Stimulated activated naive B cell treated with anti-CD40 and anti-IgM and Interleukin-4, amounts not matched to agents 10 μg/mL and 1 μg/mL and 100 μg/mL, for 72 hours (primary cell): ENCODE measurements at places on chromosomes 5 and 9.

- peaks cover 3% of the 10 kb centered on the region for H3K36me3 ChIP-seq
- peaks cover 28% of the 10 kb centered on the region for H3K4me1 ChIP-seq
- no peak overlapping the region for H3K4me3 ChIP-seq
Observed at GRCh38 chr9:88536951-88537760, 2.2 kb downstream of the NXNL2 start.

DNA sequence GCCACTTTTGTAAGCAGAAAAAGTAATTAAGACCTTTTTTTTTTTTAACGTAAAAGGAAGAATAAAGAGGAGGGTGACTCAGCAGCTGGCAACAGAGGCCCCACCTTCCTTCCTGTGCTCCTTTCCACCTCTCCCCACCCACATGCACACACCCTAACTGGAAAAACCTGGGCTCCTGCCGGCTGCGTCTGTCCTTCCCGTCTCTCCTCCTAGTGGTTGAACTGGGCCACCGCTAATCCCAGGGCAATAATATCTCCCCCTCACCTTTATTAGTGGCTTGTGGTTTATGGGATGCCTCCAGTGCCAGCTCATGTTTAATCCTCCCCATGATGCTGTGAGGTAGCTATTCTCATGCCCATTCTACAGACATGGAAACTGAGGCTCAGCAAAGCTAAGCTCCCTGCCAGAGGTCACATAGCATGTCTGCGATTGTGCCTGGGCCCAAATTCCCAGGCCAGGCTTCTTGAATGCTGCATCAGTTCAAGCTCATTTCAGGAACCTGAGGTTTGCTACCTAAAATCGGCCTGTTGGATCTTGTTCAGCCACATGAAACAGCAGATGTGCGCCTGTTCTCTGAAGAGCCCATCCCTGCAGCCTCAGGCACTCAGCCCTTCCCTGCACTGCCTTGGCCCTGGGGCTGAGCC, 60.9 kb upstream of the IL17B start:
- H3K4me1 ChIP-seq, result peaks cover 7% of the 10 kb centered on the region
- no peak overlapping the region for H3K27ac ChIP-seq
- H3K27me3 ChIP-seq, result peaks cover 13% of the 10 kb centered on the region
- no peaks in the 10 kb centered on the region for H3K36me3 ChIP-seq
- H3K4me3 ChIP-seq, result no peak overlapping the region

DNA sequence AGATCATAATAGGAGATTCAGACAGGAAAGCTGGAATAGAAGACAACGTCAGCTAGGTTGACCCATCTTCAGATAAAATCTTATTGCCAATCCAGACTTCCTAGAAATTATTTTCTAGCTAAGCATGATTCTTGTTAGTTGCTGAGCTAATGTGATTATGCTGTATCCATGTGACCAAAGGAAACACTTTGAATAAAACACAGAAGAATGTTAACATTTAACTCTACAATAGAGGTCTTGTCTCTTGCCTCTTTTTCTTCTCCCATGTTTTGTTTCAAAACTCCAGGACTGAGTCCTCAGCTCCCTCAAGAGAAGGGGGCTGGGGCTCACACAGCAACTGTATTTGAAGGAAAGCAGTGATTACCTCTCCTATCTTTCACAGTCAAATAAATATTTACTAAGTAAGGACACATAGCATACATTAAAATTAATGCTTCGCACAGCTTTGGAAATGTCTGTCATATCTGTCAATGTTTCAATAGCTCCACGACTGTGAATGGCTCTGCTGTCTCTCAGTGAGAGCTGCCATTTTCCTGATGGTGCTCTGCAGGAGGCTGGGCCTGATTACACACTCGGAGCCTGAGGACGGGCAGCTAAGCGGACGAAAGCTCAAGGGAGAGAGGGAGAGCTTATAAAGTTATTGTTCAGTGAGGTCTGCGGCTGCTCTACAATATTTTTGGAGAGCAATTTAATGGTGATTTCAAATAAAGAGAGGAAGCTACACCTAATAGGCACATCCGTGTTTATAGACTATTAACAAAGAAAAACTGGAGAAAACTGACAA, 64.8 kb upstream of the ZNF462 start:
- no peak overlapping the region for H3K27ac ChIP-seq
- H3K27me3 ChIP-seq, result no peaks in the 10 kb centered on the region
- H3K4me1 ChIP-seq, result no peaks in the 10 kb centered on the region
- no peak for DNase-seq

DNA sequence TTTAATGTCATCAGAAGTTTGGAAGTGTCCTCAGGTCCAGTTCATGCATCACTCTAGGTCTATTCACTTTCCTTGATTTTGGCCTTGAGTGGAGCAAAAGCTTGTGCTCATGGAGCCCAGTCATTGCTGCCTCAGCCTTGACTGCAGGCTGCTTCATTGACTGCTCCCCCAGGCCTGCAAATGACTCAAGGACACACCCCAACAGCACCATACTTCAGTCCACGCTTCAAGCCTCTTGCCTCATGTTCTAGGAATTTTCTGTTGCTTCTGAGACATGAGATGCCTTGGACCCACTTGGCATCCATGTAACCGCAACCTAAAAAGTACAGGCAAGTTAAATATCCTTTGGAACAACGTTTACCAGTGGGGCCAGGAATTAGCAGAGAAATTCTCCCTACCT, 193.7 kb downstream of the PIK3R1 start:
- no peaks in the 10 kb centered on the region for H3K27me3 ChIP-seq
- H3K4me3 ChIP-seq, result no peak overlapping the region
- H3K27ac ChIP-seq, result no peak overlapping the region
- H3K4me1 ChIP-seq, result peaks cover 13% of the 10 kb centered on the region
- no peak for DNase-seq

DNA sequence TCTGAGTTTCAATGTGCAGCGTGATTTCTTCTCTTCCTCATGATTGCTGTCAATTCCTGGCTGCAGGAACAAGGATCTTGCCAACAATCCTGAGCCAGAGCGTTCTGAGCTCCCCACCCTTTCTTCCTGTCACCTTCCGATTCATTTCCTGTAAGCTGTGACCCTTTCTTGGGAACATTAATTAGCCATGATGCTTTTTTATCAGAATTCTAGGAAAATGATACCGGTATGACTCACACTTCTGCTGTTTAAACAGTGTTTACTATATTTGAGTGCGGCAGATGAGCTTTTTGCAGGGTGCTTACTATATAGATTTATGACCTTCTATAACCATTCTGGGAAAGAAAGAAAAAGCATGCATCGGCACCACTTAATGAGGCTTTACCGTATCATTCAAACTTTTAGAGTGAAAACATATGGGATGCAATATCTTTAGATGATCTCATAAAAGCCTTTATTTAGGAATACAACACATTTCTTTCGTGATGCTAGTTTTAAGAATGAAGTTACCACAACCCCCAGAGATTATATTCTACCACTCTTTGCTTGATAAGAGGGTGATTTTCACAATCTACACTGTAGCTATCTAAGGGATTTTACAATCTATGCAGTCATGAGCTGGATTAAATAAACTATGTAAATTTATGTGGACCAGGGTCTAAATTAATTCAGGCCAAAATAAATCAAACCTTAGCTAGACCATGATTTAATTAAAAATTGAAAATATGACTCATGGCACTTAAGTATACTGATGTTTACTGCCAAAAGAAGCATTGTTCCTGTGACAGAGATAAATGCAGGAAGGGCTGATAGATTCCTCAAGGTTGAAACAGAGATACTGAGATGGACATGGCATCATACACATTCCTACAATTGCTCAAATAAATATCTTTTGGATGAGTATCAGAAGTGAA, 38.0 kb upstream of the OSMR start:
- H3K4me1 ChIP-seq, result no peaks in the 10 kb centered on the region
- no peak overlapping the region for H3K27ac ChIP-seq
- H3K27me3 ChIP-seq, result peaks cover 54% of the 10 kb centered on the region
- DNase-seq, result no peak
- H3K36me3 ChIP-seq, result no peaks in the 10 kb centered on the region
- no peak overlapping the region for H3K4me3 ChIP-seq

- H3K4me3 ChIP-seq, result peak overlapping the region; percentile 74
- peak; percentile 77 for DNase-seq
- peak overlapping the region; percentile 100 for H3K27ac ChIP-seq
- peaks cover 63% of the 10 kb centered on the region for H3K4me1 ChIP-seq
- no peaks in the 10 kb centered on the region for H3K27me3 ChIP-seq
Observed at GRCh38 chr9:137761032-137761431, 116.5 kb upstream of the CACNA1B start.

DNA sequence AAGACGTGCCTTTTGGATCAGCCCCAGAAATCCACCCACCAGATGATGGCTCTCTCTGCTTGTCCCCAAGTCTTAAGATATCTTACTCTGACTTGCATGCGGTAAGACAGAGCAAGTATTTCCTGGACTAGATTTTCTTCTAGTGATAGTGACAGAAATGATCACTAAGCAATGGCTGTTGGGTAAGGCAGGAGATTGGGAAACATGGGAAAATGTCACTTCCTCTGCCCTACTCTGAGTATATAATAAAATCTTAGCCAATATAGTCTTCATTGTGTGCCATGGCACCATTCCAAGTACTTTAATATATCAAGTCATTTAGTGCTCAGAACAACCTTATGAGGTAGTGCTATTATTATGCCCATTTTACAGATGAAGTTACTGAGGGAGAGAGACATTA, 31.0 kb upstream of the GNA14 start:
- H3K36me3 ChIP-seq, result no peaks in the 10 kb centered on the region
- no peak for DNase-seq
- no peaks in the 10 kb centered on the region for H3K27me3 ChIP-seq
- no peaks in the 10 kb centered on the region for H3K4me1 ChIP-seq
- no peak overlapping the region for H3K4me3 ChIP-seq

DNA sequence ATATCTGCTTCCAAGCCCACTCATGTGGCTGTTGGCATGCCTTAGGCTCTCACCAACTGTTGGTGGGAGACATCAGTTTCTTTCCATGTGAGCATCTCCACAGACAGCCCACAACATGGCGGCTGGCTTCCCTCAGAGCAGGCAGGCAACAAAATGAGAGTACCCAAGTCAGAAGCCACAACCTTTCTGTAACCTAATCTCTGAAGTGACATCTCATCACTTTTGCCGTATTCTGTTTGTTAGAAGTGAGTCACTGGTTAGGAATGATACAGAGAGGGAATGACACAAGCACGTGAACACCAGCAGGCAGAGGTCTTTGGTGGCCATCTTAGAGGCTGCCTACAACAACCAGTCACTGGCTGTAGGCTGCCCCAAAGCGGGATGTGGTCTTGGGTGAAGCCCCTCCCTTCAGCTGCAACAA, 88.6 kb upstream of the RASGRF2 start:
- peaks cover under 1% of the 10 kb centered on the region for H3K4me1 ChIP-seq
- H3K27ac ChIP-seq, result no peak overlapping the region
- DNase-seq, result no peak
- H3K27me3 ChIP-seq, result no peaks in the 10 kb centered on the region
- H3K4me3 ChIP-seq, result no peak overlapping the region

DNA sequence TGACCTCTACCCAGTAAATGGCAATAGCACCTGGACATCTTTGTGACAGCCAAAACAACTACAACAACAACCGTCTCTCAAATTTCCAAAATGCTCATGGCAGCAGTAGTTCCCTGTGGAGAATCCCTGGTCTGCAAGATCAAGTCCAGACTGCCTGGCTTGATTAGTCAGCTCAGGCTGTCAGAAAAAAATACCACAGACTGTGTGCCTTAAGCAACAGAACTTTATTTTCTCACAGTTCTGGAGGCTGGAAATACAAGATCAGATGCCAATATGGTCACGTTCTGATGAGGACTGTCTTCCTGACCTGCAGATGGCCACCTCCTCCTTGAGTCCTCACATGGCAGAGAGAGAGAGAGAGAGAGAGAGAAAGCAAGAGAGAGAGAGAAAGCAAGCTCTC, 52.3 kb upstream of the MOCS2 start:
- H3K4me1 ChIP-seq, result no peaks in the 10 kb centered on the region
- DNase-seq, result no peak
- H3K27ac ChIP-seq, result no peak overlapping the region
- H3K27me3 ChIP-seq, result peaks cover 6% of the 10 kb centered on the region
- H3K36me3 ChIP-seq, result no peaks in the 10 kb centered on the region
- H3K4me3 ChIP-seq, result no peak overlapping the region

DNA sequence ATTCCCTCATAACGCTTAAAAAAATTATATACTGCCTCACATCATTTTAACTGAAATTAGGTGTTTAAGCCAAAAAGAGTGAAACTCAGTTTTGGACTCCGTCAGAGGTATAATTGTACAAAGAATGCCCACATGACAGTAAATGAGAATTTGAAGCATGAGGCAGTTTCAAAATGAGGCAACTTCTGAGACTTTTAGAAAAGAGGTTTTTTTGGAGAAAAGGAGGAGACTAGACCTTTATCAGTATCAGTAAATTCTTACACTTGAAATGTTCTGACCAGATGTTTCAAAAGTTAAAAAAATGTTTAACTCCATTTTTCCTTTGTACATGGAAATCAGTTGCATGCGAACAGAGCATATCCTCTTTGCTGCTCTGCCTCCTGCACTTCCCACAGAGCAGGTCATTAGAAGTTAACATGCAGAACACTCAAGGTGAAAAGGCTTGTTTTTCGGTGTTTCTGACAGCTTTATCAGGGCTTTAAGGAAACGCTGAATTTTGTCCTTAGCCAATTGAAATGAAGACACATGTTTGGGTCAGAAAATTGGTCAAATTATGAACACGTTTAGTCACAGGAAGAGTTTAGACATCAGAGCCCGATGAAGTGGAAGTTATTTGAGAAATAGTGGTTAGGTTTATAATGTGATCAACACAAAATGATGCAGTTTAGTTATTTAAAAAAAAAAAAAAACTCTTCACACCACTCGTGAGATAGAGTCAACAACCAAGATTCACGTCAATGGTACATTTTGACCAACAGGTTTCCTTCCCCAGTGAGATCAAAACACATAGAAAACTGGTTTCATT, 59.5 kb downstream of the PIK3R1 start:
- peaks cover 52% of the 10 kb centered on the region for H3K36me3 ChIP-seq
- no peak overlapping the region for H3K4me3 ChIP-seq
- no peaks in the 10 kb centered on the region for H3K27me3 ChIP-seq
- DNase-seq, result no peak
- peaks cover 8% of the 10 kb centered on the region for H3K4me1 ChIP-seq

DNA sequence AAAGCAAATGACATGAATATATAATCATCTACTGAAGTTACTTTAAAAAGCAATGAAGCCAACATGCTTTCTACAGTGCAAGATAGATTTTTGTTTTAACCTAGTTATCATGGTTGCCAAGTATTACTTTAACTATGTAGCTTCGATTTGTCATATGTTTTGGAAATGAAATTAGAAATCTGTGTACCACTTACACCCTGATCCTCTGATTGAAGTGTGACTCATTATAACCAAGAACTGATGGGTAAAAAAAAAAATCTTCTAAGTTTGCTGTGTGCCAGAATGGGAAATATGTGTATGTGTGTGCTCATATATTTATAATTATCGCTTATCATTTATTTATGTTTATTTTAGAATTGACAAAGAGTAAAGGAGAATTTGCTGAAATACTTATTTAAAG, 9.1 kb upstream of the CDC42SE2 start:
- no peak overlapping the region for H3K4me3 ChIP-seq
- DNase-seq, result no peak
- no peaks in the 10 kb centered on the region for H3K27me3 ChIP-seq
